Large intestine (tissue), 12 donors: ENCODE measurements at places on chromosomes 11 and 22.

GRCh38 chr11:94826415-94826814 is 58.3 kb downstream of the AMOTL1 start:
- DNase-seq = no peak

DNA sequence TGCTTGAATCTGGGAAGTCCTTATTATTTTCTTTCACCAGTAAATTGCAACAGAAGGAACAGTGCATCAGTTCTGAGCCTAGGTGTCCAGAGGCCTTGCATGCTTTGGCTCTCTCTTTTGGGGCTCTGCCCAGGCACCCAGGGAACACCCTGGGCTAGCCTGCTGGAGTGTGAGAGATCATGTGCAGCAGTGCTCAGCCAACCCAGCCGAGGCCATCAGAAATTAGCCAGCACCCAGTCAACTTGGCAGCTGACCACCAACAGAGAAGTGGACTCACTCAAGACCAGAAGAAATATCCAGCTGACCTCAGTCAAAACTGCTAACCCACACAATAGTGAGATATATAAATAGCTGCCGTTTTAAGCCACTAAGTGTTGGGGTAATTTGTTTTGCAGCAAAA is 11.2 kb upstream of the P4HA3 start:
- DNase-seq = no peak

GRCh38 chr11:83436855-83437254 is 150.7 kb upstream of the CCDC90B start:
- no peak for DNase-seq

- no peak for DNase-seq
Measured at GRCh38 chr11:13289081-13289480, 11.5 kb downstream of the BMAL1 start.

DNA sequence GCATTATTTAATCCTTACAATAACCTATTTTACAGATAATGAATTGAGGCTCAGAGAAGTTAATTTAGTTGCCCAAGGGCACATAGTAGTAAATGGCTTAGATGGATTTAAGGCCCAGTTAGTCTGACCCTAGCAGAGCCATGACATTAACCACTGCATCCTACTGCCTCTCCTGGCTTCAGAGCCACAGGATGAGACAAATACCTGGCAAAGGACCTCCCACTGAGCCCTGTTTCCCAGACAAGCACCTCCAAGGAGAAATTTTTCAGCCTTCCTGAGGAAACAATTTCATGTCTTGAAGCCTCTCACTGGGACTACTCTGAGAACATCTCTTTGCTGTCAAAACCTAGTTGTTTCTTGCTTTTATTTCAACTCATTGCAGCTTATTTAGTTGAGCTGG is 28.4 kb downstream of the IZUMO1R start:
- no peak for DNase-seq

- no peak for DNase-seq
Measured at GRCh38 chr11:24196733-24197132, 300.1 kb upstream of the LUZP2 start.

- DNase-seq = no peak
Measured at GRCh38 chr11:88520391-88520790, 182.9 kb upstream of the CTSC start.

DNA sequence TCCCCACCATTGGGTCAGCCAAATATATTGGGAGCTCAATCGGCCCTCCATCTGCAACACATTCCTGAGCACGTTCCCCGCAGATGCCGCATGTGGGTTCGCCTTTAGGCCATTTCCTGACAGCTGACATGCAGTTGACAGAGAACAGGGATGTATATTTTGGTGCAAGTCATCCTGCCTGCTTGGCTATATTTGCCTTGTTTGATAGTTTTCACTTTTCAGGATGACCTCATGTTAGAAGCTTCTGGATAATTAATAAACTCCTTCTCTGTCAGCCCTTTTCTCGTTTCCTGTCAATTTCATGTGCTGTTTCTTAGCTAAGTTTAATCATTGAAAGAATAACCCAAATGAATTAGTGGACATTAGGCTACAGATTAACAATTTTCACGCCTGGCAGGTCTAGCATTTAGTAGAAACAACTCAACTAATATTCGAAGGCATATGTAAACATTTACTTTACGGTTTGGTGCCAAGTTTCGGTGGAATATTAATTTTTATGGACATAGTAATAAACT is 105.8 kb upstream of the SLC5A12 start:
- DNase-seq = peak; percentile 16

DNA sequence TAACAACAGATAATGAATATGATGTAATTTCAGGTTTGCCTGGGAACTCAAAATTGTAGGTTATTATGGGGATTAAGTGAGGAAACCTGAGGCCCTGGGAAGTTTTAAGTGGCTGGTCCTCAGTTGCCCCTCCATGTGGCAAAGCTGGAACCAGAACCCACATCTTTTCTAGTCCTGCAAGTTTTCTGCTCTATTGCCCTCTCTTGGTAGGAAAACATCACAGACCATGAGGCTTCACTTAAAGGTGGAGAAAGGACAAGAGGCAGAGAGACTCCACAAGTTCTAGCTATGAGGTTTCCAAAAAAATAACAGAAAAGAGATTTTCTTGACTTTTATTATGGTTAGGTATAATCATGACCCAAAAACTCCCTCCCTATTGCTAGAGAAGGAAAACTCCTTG is 115.5 kb upstream of the DDI1 start:
- DNase-seq = no peak

GRCh38 chr22:50671641-50672040 is 982 bp upstream of the SHANK3 start:
- no peak for DNase-seq

DNA sequence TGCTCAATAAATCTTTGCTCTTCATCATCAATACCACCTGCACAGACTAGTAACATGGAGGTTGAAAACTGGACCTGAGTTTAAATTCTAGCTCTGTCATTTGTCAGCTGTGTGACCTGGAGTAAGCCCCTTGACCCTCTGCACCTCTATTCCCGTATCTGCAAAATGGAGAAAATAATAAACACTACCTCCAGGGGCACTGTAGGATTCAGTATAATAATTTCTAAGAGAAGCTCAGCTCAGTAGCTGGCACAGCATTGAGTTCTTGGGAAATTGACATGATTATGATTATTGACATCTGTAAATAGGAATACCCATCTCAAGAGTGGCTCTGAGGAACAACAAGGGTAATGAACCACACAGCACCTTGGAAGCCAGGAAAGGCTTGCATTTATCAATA is 78.4 kb downstream of the MN1 start:
- DNase-seq = no peak

- DNase-seq = no peak
Measured at GRCh38 chr22:43889201-43889859, 2.5 kb downstream of the PNPLA5 start.

- DNase-seq = no peak
Measured at GRCh38 chr11:134289789-134290188, 13.6 kb downstream of the GLB1L3 start.

DNA sequence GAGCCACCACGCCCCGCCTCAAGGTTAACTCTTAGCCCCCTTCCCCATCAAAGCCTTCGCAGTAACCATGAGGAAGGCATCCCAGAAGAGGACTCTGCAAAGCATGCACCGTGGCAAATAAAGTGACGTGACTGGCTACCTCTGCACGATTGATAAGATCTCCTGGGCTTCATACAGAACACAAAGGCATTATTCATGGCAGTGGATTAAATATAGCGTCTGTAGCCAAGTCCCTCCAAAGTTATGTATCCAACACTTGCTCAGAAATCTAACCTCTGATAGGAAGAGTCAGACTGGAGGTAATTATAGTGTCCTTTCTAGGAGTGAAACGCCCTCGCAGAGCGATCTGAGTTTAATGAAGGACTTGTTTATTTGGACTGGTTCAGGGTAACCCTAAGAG is 22.4 kb downstream of the CPT1A start:
- no peak for DNase-seq

DNA sequence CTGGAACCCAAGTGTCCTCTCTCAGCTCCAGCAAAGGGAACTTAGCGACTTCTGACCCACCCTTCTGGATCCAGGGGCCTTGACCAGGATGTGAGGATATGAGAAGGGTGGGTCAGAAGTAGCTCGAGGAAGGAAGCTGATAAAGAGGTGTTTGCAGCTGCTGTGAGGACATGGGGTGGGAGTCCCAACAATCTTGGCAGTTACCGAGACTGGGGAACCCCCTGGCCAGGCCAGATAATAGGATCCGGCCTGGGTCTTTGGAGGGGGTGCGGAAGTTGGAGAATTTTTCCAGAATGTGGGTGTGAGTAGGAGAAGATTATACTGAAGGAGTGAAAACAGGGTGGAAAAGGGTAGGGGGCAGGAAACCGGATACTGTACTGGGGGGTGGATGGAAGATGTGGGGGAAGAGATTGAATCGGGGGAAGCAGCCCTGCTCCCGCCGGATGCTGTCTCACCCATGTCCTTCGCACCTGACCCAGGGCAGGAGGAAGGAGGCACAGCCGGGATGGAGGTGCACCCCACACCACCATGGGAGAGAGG is 2.8 kb upstream of the MCAM start:
- no peak for DNase-seq

DNA sequence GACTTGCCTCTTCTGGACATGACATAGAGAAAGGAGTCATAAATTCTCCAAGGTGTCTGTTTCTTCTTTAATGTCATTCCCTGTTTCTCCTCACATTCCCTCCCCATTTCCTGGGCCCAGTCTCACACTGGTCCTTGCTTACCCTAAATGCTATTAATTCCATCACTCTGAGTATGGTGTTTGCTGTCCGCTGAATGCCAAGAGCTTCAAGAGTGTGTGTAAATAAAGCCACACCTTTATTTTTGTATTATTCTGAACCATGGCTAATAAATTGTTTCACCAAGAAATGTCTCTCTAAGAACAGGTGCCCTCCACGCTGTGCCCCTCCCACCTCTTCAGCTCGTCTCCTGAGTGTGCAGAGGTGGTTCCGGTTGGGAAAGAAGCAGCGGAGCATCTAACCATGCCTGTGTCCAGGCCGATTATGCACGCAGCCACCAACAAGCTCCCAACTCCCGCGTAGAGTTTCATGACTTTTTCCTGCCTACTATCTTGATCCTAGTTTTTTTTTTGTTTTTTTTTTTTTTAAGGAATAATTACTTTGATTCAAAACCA is 8.6 kb downstream of the TMEM121B start:
- DNase-seq = no peak

- no peak for DNase-seq
Measured at GRCh38 chr11:11845071-11845470, 3.3 kb downstream of the USP47 start.

DNA sequence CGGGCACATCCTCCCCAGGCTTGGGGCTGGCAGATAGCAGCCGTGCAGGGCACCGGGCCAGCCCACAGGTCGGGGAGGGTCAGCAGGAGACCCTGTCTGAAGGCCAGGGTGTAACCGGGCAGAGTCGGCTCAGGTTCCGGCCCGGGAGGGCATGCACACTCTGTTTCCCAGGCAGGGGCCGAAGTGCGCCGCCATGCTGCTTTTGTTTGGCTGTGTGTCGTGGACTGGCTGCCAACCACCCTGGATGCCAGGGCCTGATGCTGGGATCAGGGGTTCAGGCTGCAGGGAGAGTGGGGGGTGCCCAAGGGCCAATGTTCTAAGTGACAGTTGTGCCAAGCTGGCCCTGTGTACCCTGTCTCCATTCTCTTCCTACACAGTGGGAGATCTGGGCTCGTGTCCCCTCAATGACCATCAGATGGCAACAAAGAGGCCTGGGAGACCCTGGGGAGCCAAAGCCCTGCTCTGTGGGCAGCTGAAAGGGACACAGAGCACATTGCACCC is 120.9 kb upstream of the B3GAT1 start:
- DNase-seq = no peak

GRCh38 chr11:59199546-59200422 is 12.9 kb downstream of the MPEG1 start:
- DNase-seq = no peak

GRCh38 chr11:113681711-113682413 is 24.2 kb downstream of the TMPRSS5 start:
- peak; percentile 49 for DNase-seq

GRCh38 chr11:76307978-76308747 is 72.8 kb downstream of the THAP12 start:
- peak; percentile 43 for DNase-seq

DNA sequence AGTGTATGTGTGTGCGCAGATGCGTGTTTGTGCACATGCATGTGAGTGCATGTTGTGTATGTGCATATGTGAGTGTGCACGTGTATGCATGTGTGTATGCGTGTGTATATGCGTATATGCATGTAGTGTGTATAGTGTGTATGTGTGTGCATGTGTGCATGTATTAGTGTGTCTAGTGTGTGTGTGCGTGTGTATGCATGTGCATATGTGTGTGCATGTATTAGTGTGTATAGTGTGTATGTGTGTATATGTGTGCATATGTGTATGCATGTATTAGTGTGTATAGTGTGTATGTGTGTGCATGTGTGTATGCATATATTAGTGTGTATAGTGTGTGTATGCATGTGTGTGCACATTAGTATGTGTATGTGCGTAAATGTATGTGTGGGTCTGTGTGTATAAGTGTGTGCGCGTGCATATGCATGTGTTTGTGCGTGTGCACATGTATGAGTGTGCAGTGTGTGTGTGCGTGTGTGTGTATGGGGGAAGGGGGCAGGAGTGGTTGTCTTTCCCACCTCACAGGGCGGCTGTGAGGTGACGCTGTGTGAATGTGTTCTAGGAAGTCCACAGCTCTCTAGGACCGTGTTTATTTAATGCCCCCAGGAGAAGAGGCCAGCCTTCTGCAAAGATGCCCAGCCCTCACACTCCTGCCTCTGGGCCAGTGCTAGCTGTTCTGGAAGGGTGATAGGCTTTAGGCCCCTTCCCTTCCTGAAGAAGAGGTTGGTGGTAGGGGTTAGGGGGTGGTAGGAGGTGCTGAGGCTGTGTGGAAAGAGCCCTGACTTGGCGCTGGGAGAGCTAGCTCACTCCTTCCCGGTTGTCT is 114.6 kb downstream of the CEP164 start:
- DNase-seq = no peak

GRCh38 chr11:95081412-95081811 is 8.2 kb upstream of the ENDOD1 start:
- no peak for DNase-seq

GRCh38 chr11:79902493-79902892 is 461.7 kb upstream of the TENM4 start:
- peak; percentile 51 for DNase-seq

GRCh38 chr11:122367809-122368231 is 251.8 kb upstream of the BLID start:
- peak; percentile 84 for DNase-seq

- DNase-seq = no peak
Measured at GRCh38 chr11:95912902-95913560, 10.9 kb downstream of the MTMR2 start.

DNA sequence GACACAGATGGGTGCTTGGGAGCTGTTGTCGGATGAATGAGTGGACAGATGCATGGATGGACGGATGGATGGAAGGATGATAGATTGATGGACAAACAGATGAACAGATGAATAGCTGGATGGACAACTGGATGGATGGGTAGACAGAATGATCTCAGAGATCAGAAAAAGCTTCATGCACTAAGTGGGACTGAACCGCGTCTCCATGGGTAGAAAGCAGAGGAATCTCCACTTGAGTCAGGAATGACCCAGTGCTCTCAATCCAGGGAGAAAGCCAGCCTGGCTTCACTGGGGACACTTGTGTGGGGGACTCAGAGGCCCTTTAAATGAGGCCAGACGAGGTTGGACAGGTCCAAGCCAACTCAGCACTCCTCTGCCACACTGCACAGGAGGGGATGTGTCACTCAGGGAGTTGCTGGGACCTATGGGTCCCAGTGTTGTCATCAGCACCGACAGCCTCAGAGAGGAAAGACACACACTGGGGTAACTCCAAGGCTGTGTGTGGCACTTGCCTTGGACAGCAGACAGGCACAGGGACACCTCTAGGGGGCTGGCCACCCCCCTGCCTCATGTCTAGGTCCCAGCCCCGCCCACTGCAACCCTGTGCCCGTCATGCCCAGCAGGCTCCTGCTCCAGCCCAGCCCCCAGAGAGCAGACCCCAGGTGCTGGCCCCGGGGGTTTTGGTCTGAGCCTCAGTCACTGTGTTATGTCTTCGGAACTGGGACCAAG is 5.6 kb downstream of the IGLL5 start:
- DNase-seq = no peak
